EL (cell line): ENCODE measurements at places on chromosomes 11 and 22.

DNA sequence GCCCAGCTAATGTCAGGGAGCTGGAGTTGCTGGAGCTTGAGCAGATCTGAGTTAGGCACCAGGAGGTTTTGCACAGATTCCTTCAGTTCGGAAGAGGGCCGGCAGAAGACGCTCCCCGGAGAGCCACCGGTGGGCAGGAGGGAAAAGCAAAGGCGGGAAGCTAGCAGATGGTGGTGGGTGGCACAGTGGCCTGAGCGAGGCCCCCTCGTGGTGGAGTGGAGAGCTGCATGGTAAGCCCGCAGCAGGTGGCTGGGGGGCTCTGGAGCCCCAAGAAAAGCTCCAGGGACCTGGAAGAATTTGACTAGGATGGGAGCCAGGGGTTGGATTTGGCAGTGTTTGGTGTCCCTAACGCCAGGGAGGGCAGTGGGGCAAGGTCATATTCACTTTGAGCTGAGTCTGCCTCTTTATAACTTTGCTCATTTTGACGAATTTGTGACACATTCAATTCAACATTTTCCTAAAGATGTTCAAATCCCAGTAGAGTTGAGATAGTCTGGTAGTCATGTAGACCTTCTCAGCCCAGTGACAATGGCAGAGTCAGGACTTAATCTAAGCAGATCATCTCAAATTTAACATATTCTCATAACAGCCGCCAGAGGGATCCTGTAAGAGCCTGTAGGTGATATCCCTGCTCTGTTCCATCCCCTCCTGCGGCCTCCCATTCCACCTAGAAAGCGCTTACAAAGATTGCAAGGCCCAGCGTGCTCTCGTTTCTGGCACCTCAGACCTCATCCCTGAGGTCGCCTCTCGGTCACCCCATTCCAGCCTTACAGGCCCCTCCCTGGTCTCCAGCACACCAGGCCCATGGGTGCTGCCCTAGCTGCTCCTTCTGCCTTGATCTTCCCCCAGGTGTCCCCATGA is 57.9 kb downstream of the TRIM29 start:
- DNase-seq, result no peak

DNA sequence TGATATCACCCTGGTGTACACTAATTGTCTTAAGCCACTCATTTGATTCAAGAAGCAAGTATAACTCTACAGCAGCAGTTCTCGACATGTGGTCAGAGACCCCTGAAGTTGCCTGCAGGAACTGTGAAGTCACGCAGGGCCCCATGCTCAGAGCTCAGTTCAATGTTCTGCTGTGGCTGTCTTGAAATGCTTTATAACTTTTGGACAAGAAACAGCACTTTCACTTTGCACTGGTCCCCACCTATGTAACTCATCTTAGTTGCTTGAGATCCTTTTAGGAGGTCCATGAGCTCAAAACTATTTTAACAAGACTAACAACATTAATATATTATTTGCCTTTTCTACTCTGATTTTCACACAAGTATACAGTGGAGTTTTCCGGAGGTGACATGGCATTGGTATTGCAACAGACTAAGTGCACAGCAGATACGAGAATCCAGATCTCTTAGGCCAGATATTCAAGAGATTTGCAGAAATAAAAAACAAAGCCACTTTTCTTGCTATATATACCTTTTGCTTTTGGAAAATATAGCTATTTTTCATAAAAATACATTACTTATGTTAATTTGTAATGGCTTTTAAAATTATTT is 64.8 kb downstream of the PRR5L start:
- peak; percentile 26 for DNase-seq

- DNase-seq, result no peak
These were observed 176.6 kb downstream of the ADAMTS15 start for GRCh38 chr11:130624971-130625544.

- DNase-seq, result no peak
These were observed 163.6 kb downstream of the TMEM135 start for GRCh38 chr11:87201376-87201775.

DNA sequence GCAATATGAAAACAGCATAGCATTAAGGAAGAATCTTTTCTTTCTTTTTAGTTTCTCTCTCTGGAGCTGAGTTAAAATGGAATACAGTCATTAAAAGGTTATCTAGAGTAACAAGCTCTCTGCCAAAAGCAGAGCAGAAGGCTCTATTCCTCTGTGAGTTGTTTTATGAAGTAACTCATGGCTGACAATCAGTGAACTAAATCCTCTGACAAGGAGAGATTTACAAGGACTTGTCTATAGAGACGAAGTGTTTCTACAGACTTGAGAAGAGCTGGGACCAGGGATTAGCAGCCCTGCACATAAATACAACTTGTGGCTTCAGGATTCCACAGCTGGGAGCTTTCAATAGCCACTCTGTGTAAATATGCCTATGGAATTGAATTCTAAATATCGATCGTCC is 192.5 kb upstream of the RAG2 start:
- DNase-seq, result no peak

GRCh38 chr11:134332189-134332631 is 422 bp downstream of the GLB1L2 start:
- DNase-seq, result no peak

GRCh38 chr11:73559743-73560142 is 38.2 kb downstream of the FAM168A start:
- no peak for DNase-seq

GRCh38 chr22:28714043-28714628 is 27.5 kb downstream of the CHEK2 start:
- DNase-seq, result no peak

DNA sequence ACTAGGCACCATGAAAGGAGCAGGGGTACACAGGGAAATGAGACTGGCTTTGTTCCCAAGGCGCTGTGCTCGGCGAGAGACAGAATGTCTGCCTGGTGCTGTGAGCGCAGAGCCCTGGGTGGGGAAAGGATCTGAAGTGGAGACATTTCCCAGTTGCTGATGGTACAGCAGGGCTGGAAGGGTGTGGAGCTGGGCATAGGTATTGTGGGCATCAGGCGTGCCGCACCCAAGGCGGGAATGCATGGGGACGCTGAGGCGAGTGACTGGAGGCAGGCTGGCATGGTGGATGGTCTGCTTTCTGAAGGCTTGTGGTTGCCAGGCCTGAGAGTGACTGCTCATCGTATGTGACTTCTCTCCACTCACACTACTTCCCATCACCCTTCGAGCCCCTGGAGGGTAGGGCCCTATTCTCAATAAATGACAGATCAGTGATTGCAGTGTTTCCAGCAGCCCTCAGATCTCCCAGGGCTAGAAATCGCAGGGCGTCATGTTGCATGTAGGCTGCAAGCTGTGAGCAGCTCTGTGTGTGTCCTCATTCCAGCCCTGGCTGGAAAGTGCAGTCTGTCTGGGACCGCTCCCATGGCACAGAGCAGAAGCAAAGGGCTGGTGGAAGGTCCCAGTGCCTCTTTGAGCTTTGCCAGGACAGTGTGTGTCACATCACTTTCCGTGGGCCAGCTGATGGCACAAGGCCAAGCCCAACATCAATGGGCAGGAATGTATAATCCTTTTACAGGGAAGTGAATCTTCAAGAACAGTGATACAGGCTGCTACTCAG is 67.7 kb downstream of the TBC1D22A start:
- peak; percentile 74 for DNase-seq

GRCh38 chr22:44707752-44708151 is 5.7 kb downstream of the PRR5 start:
- DNase-seq, result peak; percentile 62

DNA sequence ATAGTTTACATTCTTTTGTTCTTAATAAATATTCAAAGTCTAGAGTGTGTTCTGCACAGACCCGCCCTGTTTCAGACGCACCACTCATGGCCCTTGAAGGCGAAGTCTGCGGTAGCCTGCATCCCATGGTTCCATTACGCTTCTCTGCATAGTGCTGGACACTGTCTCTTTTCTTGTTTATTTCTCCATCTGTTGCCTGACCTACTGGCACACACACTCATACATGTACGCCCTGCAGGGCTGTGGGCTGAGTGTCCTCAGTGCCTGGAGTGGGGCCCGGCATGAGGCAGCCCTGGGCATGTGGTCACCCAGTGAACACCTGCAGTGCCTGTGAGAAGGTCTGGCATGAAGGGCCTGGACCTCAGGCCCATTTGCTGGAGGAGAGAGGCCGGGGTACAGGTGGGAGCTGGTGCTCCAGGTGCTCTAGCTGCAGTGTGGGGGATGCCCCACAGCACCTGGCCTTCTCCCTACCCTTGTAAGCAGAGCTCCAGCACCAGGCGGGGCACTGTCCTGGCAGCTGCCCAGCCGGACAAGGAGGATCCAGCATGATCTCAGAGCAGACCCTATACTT is 404.1 kb downstream of the TBC1D22A start:
- DNase-seq, result no peak

- peak; percentile 49 for DNase-seq
These were observed 4.8 kb downstream of the VPS26B start for GRCh38 chr11:134229126-134229790.

DNA sequence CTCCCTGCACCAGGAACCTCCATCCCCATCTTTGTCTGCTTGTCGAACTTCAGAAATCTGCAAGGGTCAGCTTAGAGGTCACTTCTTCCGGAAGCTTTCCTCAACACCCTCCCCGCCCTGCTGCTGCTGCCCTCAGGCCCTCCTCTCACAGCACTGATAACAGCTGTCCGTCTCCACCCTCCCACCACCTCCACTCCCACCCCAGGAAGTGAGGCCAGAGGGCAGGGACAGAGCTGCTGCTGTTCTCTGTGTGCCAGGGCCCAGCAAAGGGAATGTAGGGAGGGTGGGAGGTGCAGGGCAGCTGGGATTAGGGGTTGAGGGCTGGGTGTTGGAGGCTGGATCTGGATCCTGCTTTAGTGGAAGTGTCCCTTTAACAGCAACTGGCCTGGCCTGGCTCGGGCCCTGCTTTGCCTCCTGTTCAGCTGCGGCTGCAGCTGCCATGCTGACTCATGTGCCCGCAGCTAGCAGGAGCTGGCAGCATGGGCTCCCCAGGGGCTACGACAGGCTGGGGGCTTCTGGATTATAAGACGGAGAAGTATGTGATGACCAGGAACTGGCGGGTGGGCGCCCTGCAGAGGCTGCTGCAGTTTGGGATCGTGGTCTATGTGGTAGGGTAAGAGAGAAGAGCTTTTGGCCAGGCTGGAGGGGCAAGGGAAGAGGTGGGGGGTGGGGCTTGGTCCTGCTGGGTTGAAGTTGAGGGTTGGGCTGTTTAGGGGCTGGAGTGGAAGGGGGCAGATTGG is at the start of gene P2RX6:
P2RX6 (plus strand) TSS at position 440 of the 740 bp plus-strand sequence; CDS start at position 450, 10 bp downstream.
- peak; percentile 65 for DNase-seq

DNA sequence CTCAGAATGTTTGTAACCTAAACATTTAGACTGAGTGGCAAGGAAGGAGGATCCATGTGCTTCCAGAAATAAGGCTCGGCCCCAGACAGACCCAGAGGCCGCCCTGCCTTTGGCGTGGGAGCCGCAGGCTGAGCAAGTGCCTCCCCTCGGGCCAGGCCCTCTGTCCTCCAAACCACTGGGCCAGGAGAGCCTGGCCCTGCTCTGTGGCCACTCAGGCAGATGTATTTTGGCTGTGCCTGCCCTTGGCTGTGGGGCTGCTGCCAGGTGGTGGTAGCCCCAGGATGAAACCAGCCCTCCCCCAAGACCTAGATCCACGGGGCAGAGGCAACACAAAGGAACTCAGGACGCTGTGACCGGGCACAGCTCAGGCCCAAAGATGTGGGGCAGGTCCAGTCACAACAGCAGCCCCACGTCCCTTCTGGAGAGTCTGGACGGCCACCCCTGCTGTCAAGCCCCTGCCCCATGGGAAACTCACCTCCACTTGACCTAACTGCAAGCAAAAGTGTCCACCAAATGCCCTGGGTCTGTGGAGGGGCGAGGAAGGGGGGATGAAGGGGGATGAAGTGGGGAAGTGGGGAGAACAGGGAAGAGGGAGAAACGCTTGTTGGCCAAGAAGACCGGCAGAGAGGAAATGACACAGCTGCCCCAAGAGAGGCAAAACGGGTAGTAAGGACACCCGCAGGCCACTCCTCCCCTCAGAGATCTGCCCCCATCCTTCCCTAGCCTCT is 24.0 kb downstream of the PISD start:
- DNase-seq, result peak; percentile 51

GRCh38 chr11:67626970-67627369 is 2.8 kb downstream of the NUDT8 start:
- DNase-seq, result no peak

DNA sequence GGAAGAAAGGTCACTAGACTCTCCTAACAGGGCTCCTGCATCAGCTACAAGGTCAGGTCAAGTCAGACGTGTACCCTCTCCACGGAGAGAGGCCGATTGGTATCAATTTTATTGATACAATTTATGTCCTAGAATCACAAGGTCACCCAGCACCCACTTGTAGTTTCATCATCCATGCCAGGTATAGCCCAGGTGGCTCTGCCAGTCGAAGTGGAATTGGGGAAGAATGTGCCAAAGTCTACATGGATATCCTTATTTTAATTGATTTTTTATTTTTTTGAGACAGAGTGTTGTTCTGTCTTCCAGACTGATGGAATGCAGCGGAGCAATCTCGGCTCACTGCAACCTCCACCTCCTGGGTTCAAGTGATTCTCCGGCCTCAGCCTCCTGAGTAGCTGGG is 334.1 kb downstream of the SHANK2 start:
- DNase-seq, result no peak

GRCh38 chr11:81165164-81165563 is 1568.5 kb downstream of the FAM181B start:
- DNase-seq, result no peak

DNA sequence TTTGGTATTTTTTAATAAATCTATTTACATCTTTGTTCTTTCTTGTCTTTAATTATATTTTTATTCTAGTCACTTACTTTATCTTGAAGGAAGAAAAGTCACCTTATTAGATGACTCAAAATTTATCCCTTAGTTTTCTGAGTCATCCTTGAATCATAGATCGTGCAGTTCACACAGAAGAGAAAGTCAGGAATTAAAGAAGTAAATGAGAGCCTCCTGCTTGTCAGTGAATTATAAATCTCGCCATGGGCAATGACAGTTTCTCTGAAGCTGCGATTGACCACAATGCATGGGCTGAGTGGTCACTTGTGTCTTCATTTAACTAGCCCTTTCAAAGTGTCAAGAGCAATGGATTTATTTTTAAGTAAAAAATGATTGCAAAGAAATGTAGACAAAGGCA is 91.2 kb downstream of the LUZP2 start:
- DNase-seq, result peak; percentile 59

GRCh38 chr11:8268530-8269400 is 5.1 kb upstream of the LMO1 start:
- no peak for DNase-seq

DNA sequence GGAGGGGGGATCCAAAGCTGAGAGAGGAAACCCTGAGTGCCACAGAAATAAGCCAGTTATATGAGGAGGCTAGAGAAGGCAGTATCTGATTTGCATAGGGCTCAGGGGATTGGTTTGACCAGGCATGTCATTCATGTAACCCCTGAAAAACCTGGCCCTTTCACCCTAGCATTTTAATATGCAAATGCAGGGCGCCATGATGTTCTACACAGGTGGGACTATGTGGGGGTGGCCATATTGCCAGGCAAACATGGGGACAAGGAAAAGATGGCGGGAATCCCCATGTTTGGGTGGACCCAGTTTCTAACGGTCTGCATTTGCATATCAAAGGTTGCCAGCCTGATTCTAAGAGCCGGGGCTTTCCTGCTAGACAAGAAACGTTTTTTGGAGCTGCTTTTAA is 27.2 kb downstream of the CSF2RB start:
- DNase-seq, result no peak
